NCI-H187 treated with DMSO at 0.1 percent for 48 hours (cell line): ENCODE measurements at places on chromosomes 7 and 10.

DNA sequence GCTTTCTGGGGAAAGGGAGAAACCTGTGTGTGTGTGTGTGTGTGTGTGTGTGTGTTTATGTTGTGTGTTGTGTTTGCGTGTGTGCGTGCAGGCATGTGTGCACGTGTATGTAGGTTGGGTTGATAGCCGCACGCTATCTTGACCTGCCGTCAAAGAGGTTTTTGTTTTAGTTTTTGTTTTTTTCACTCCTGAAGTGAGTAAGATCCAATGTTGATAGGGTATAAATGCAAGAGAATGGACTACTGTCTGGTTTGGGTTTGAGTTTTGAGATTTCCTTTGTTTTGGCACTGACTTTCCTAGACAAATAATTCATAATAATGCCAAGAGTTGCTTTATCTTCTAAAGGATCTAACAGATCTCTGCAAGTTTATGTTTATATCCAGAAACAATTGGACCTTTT, 27.8 kb downstream of the POU6F2 start:
- no peak for DNase-seq

DNA sequence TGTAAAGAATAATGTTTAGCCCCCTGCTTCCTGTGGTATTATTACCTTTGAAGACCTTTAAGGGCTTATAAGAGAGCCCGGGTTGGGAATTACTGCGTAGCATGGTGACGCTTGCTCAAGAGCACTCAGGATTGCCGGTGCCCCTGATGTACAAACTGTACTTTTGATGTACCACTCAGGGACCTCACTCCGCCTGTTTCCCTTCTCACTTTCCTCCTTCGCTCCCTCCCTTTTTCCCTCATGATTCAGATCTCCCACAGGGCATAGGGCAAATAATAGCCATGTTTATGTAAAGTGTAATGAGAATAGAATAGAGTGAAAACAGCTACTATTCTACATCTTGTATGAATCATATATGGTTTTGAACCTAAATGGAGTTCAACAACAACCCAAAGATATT, 77.8 kb upstream of the PDCD4 start:
- peak; percentile 33 for DNase-seq

DNA sequence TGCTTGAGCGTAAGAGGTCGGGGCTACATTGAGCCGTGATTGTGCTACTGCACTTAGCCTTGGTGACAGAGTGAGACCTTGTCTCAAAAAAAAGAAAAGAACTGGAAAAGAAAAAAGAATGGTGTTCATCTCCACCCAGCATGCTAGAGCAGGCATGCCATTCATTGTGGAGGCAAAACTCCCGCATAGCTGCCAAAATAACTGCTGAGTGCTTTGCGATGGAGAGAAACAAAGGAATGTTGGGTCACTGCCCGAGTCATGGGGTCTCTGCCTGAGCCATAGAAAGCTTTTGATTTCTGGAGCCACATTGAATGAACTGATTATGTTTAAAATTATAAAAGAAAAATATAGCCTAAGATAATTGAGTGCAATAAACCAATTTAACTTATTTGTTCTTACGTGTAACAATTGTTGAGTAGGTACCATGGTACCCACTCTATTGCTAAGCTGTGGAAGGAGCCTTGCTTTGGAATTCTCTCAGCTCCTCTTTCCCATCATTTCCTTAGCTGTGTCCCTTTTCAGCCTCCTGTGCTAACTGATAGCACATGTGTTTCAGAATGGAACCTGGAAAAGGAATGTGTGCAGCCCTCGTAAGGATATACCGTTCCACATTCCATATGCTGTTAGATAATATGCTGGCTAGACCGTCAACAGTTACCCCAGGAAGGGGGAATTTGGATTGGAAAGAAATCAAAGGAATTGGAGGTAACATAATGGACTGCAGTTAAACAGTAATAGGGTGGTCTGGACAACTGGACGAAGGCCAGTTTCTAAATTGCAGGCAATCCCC, 99.0 kb downstream of the KIAA1217 start:
- DNase-seq: no peak

DNA sequence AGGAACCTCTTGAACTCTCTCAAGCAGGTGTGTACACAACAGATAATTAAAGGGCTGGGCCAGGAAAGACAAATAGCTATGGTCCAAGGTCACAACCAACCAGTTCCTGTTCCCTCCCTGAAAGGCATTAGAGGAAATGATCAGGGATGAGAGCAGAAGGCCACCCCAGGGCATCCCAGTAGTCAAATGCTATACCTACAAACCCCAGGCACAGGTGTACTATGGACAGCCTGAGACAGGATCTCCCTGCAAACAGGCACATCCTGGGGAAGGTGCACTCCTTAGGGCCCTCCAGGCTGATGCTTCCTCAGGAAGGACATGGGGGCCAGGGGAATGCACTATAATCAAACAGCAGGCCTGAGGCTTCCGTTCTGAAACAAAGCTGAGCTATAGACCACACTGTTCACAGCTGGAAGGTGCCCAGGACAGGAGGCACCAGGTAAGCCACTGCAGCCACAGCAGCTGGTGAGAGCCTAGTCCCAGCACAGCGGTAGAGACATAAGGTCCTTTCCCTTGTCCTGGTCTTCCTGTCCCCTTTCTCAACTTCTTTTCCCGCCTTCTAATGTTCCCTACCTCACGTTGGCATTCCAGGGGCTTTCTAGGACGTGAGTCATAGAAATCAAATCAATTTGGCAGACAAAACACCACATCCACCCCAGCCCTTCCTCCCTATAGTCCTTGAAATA, 13.3 kb downstream of the PARP12 start:
- no peak for DNase-seq

DNA sequence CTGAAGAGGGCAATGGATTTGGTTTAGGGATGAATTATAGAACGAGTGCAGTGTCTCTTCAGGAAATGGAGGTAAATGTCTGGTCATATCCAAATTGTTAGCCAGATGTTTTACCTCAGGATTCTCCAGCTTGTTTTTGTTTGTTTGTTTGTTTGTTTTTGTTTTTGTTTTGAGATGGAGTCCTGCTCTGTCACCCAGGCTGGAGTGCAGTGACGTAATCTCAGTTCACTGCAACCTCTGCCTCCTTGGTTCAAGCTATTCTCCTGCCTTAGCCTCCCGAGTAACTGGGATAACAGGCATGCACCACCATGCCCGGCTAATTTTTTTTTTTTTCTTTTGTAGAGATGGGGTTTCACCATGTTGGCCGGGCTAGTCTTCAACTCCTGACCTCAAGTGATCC, 6.9 kb downstream of the C10orf120 start:
- DNase-seq: no peak

- DNase-seq: no peak
These were observed 12.1 kb upstream of the KPNA7 start for GRCh38 chr7:99219985-99220384.

GRCh38 chr7:12641196-12641595, 46.2 kb upstream of the ARL4A start:
- DNase-seq: no peak

GRCh38 chr10:80454513-80455460, 677 bp downstream of the TSPAN14 start:
- DNase-seq: no peak

DNA sequence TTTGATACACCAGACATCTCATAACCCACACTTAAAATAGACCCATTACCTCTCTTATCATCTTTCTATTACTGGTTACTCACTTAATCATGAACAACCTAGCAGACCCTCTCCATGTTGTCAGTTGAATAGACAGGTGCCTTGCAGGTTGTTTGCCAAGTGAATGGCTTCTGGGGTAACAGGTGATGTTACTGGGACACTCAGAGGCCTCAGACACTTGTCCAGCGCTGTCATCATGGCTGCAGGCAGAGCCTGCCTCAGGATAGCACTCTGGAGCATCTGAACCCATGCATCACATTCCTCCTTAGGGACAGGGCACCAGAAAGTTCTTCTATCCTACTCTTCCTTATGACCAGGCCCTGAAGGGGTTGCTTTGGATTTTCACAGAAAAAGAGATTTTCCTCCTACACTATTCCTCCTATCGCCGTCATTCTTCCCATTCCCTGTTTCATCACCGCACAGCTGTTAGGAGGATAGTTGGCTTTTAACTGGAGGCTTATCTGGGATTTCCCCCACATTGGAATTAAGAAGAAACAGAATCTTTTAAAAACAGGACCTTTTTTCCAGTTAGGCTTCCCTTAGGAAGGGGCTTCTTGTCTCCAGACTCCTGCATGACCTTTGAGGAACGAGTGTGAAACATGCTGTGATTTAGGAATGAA, 182.1 kb downstream of the VTI1A start:
- DNase-seq: no peak

- DNase-seq: no peak
These were observed 7.8 kb downstream of the ADRA2A start for GRCh38 chr10:111084366-111085255.

DNA sequence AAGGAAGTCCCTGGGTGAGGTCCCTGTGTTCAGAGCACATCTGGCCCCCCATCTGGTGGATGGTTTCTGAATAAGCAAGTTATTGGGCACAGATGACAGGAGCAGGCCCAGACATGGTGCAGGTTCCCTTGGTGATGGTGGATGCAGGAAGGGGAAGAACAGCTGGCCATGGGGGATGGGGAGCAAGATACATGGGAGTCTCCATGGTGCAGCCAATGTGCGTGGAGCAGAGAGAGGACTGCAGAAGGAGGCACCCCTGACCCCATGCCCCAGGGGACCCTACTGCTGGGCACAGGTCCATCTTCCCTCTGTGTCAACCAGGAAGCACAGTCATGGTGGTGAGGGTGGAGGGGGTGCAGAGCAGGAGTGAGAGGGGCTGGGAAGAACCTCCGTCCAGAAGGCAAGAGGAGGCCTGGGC, 43.8 kb upstream of the RABGEF1 start:
- no peak for DNase-seq
